ENCODE measurements at places on chromosomes 1 and 21.

GRCh38 chr1:206636671-206637070 lies 1.3 kb downstream of the DYRK3 start:
- DNase-seq = no peak

DNA sequence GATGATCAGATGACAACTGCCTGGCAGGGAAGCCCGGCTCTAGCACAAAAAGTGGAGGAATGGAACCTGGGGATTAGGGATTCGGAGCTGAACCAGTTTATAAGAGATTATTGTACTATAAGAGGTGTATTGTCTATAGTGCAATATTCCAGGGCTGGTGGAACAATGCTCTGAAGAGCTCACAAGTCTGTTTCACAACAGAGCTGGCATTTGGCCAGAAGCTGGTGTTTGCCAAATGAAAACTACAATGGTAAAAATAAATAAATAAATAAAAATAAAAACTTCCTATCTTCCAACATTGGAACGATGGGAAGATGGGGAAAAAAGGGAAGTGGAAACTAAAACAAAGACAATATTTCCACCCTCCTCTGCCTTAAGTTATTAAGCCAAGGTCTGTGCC lies 73.5 kb downstream of the CHODL start:
- DNase-seq = no peak

DNA sequence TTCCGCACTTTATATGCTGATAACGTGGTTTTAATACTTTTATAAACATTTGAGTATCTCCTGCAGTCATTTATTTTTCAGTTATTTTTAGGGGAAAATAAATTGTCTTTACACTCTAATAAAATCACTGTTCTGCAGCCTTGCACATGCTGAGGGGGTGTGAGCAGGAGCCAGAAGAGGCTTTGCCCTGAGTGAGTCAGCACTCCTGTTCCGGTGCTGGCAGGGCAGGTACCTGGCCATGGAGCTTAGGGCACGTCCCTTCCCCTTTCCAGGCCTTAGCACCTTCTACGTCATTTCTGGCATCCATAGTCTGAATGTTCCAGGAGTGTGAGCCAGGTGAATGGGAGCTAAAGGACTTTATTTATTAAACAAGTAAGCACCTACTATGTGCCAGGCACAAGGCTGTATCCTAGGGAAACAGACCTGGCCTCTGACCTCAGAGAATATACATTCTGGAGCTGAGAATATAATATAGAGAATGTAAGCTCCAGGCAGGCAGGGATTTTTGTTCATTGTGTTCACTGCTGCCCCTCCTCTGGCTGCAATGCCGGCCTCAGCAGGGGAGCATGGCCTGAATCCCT lies 402.9 kb downstream of the PTPRU start:
- no peak for DNase-seq

GRCh38 chr1:232048481-232048880 lies 421.9 kb downstream of the DISC1 start:
- DNase-seq = no peak

DNA sequence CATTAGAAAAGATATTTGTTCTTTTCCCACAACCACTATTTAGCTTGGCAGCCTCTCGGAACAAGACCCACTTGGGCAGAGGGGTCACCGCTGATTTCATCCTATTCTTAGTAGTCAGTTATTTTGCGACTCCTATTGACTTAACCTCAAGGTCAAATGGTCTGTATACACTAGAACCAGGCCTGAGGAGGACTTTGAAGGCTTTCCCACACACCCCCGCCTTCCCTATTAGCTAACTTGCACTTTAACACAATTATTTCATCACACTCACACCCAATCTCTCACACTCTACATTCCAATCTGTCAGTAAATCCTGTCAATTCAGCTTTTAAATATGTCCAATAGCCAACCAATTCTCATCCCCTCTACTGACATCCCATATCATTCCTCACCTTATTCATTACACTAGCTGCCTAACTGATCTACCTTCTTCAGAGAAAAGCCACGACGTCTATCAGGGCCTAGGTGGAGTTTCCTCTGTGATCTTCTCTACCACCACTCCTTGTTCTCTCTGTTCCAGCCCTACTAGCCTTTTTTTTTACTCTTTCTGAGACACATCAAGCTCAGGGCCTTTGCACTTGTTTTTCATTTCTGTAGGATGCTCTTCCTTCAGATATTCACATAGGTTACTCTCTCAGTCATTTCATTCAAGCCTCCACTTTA lies 1.0 kb upstream of the NIBAN1 start:
- no peak for DNase-seq

DNA sequence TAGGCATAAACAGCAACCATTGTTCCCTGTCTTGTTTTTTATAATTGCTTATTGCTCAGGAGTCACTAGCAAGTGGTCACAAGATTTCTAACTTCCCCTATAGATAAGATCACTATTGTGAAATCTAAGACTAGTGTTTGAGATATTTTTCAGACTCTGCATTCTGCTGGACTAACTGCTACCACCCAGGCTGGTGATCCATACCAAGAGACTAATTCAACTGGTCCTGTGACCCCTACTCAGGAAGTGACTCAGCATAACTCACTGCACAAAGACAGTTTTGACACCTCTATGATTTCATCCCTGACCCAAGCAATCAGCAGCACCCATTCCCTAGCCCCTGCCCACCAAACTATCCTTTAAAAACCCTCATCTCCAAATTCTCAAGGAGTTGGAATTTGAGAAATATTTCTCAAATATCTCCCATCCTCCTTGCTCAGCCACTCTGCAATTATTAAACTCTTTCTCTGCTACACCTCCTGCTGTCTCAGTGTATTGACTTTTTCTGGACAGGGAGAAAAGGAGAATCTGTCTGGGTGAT lies 52.7 kb downstream of the TRIM33 start:
- DNase-seq = peak; percentile 32

DNA sequence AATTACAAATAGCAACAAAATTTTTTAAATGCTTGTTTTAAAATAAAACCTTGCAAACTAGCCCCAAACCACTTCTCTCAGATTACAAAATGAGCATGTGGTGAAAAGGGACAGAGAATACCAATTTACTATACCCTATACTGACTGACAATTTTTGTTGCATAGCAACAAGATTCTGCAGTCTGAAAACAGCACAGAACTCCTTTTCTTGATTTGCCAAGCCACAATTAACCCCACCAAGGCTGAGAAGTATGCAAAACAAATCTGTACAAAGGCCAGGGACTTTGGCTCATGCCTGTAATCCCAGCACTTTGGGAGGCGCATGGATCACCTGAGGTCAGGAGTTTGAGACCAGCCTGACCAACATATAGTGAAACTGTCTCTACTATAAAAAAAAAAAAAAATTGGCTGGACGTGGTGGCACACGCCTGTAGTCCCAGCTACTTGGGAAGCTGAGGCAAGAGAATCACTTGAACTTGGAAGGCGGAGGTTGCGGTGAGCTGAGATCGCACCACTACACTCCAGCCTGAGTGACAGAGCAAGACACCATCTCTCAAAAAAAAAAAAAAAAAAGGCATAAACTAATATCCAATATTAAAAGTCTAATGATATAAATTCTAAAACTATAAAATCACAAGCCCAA lies 21.8 kb downstream of the ENAH start:
- DNase-seq = no peak

GRCh38 chr1:149848340-149849110 lies 50.8 kb upstream of the BOLA1 start:
- DNase-seq = no peak

GRCh38 chr1:108644984-108645383 lies 15.9 kb downstream of the HENMT1 start:
- peak; percentile 56 for DNase-seq

DNA sequence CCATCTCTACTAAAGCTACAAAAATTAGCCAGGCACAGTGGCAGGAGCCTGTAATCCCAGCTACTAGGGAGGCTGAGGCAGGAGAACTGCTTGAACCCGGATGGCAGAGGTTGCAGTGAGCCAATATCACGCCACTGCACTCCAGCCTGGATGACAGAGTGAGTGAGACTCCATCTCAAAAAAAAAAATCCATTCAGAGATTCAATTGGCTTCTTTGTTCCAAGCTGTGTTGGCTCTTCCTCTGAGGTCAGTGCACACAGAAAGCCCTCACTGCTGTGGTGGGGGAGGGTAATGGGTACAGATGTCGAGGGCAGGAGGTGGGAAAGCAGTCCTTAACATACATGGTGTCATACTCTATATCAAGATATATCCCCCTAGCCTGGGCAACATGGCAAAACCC lies 14.7 kb downstream of the TIE1 start:
- DNase-seq = no peak

DNA sequence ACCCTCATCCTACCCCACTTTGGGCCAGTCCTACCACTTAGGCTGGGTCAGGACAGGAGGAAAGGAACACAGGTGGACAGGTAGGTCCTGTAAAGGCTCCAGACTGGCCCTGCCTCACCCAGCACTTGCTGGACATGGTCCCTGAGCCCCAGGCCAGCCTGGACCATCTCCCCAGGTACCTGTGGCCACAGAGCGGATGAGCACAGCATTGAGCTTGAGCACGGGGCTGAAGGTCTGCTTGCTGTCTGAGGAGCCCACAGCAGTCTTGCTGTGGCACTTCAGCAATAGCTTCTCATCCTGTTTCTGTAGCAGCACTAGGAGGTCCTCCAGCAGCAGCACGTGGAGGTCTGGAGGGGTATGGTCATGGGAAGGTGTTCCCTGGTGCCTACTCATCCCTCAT lies 23.3 kb downstream of the LRRC71 start:
- no peak for DNase-seq

GRCh38 chr1:44135886-44136285 lies 5.5 kb downstream of the KLF18 start:
- DNase-seq = no peak

DNA sequence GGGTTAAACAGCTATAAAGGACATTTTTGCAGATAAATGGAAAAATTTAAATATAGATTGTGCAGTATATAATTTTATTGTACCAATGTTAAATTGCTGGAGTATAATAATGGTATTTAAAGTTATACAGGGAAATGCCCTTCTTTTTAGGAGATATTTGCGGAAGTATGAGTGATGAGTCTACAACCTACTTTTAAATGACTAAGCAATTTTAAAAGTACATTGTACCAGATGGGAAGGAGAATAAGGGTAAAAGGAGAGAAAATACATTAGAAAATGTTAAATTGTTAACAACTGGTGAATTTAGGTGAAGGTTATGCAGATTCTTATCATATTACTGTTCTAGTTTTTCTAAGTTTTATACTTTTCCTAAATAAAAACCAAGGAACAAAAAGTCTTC lies 91.8 kb downstream of the ZZZ3 start:
- no peak for DNase-seq

- no peak for DNase-seq
These were observed 440.9 kb downstream of the PRDM2 start for GRCh38 chr1:14140831-14141401.

GRCh38 chr1:59498640-59499039 lies 201.7 kb downstream of the FGGY start:
- DNase-seq = no peak

- no peak for DNase-seq
These were observed 20.0 kb upstream of the ADARB1 start for GRCh38 chr21:45054227-45054926.

- DNase-seq = peak; percentile 61
These were observed 45.2 kb downstream of the CAMK2N1 start for GRCh38 chr1:20440785-20441200.

DNA sequence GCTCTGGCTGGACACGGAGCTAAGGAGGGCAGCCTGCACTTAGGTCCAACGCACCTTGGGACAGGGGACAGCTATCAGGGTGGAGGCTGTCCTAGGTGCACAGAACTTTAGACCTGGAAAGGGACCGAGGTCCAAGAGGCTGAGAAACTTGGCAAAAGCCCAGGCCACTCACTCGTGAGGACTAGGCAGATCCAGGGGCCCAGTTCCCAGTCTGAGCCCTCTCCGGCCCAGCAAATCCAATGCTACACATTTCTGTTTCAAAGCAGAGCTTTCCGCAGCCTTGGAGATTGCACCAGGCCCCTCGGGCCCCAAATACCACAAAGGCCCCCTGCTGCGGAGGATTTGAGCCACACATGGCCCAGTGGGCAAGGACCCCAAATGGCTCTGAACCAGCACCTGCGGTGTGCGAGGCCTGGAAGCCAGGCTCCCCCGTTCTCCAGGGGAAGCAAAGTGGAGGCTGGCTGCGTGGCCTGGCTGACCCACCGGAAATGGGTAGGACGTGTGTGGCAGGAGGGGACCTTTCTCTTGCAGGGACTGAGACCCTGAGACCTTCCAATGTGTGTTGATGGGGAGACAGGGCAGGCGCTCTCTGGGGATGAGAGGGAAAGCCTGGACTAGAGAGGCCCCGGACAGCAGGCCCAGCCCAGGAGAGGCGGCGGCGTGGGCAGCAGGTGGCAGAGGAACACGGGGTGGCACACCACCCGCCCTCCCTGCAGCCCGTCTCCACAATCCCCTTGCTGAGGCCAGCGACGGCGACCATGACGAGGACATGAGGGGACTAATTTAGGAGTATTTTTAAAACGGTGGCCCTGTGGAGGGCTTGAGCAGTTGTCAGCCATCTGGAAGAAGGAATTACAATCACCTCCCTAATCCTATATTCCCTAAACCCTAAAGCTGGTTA lies 118.7 kb downstream of the CASZ1 start:
- no peak for DNase-seq

DNA sequence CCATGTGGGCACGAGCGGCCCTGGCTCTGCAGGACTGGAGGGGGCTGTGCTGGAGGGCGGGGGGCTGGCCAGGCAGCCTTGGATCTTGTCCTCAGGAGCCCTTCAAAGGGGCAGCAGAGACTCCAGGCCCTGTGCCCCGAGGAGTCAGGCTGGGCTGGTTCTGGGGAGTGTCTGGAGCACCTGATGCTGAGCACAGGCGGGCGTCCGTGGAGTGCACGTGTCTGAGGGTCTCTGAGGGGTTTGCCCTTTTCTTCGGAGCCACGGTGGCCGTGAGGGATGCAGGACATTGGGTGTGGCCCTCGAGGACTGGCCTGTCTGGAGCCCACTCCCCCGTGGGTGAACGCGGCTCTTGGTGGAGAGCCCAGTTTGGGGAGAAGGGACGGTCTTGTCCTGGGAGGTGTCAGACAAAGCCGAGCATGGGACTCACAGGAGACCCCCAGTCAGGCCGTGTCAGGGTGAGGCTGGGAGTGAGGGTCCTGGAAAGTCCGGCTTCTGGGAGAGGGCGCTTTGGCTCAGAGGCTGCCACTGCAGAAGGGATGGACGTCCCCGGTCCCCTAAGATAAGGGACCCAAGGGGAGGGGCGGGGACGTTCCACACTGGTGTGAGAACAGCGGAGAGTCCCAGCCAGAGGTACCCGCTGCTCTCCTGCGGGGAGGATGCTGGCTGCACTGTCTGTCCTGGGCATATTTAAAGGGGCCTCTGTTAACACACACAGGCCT lies 60.8 kb downstream of the COL18A1 start:
- no peak for DNase-seq

GRCh38 chr1:34147301-34147700 lies 17.7 kb downstream of the CSMD2 start:
- DNase-seq = no peak
